ENCODE measurements at places on chromosomes 12 and 14.

DNA sequence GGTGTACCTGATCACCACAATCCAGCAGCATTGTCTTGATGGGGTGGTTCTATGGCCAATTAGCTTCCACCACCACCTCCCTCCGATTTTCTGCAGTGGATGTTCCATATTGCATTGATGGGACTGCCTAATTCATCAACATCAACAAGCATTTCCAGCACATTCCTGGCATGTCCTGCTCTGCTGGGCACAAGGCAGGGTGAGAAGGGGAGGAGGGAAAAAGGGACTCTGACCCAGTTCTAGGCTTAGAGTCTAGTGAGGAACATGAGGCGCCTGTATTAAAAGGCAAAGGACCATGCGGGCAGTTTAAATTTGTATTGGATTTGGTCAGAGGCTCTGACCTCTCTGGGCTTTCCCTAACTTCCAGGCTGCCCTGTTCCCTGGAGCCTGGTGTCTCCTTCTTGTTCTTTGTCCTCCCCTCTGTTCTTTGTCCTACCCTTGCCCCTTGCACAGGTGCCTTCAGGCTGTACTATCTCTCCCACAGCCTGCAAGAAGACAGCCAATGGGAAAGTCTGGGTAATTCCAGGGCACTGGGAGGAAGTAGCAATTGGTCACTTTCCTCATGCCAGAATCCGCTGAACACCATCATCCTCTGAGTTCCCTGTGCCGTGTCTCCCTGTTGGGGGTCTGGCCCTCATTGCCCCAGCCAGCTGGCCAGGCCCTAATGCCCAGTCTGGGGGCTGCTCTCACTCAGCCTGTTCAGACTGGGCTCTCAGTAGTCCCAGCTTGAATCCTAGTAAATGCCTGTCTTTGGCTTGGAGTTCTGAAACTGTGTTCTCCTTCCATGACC, 43.3 kb downstream of the TSPAN11 start:
- DNase-seq = no peak

- no peak for DNase-seq
Observed at GRCh38 chr12:91622037-91622436, 439.4 kb upstream of the DCN start.

- no peak for DNase-seq
Observed at GRCh38 chr12:82437744-82438143, 79.4 kb downstream of the METTL25 start.

DNA sequence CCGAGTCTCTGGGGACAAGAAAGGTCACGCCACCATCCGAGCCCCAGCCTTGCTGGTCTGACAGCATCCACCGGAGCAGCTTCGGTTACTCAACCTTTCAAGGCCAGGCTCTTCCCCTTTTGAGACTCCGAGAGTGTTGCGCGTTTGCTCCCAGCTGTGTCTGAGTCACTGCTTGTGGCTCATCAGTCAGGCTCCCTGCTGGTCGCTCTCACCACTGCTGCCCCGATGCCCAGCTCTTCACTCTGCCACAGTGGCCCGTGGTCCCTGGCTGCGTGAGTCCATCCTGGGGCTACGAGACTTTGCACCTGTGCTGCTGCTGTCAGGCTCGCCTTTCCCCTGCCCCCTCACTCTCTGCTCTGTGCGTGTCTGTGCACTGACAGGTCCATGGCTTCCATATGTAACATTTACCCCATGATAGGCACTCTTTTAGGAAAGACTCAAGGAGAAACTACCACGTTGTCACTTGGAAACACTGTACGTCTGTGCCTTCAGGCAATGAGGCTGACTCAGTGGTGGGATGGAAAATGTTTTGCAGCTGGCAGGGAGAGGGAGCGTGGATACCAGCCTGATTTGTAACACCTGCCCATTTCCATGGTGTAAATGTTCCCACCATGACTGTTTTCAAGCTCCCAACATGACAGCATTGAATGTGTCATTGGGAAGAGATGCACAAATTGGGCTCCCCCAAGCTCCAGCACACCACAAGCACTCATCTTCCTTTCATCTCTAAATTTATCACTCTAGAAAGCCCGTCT, 350.7 kb downstream of the TMEM132D start:
- no peak for DNase-seq

DNA sequence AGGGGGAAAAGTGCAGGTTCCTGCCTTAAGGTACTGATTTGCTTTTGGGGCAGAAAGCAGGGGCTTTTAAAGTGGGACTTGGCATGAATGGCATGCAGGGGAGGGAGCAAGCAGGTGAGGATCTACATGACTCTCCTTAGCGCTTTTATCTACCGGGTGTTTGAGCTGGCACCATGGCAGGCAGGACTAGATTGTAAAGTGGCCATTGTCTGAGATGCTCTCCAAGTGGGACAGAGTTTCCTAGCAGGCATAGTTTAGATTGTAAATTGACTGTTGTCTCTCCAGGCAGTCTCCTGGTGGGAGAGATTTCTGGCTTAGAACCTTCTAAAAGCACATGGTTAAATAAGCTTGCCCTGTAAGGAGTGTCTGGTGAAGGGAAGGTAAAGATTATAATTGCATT, 5.3 kb upstream of the DICER1 start:
- DNase-seq = no peak

- no peak for DNase-seq
Observed at GRCh38 chr12:5648692-5649359, 216.9 kb downstream of the NTF3 start.

GRCh38 chr12:8096281-8096915, 14.3 kb downstream of the NECAP1 start:
- DNase-seq = no peak

- no peak for DNase-seq
Observed at GRCh38 chr14:94062344-94062940, 18.6 kb downstream of the DDX24 start.

DNA sequence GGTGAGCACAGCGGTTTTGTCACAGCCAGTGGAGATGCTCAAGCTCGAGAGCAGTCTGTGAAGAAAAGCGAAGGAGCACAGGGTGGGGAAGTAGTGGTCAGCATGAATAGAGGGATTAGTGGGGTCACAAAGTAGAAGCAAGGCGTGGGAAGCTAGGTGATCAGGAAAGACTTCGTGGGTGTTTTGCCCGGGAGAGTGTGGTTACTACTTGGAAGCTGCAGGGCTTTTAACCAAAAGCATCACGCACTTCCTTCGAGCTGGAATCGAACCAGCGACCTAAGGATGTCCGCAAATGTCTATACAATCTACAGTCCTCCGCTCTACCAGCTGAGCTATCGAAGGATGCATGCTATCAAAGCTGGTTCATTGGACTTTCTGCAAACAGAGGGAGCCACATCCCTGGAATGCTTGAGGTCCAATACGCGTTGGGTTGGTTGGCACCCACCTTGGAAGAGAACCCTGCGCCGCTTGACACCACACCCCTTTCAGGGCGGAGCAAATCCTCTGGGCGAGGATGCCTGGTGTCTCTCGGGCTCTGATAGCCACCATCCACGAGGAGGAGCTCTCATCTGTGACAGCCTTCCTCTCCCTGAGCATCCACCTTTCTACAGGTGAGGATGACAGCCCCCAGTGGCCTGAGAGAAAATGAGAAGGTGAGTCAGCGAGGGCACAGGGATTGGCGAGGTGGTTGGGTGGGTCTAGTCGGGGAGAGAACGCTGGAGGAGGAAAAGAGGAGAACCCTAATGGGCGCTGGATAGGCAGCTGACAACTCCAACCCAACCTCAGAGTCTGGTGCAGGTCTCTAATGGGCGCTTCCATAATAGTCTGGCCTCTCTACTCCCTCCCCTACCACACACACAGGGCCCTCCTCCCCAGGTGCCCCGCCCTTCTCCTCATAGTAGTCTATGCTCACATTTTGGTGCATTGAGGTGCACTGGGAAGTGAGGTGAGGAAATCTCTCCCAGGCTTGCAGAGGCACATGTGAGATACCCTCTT, 16.0 kb upstream of the OR6S1 start:
- DNase-seq = no peak

GRCh38 chr14:41299924-41300323, 306.8 kb upstream of the LRFN5 start:
- no peak for DNase-seq

GRCh38 chr14:61894452-61895077, 132.3 kb downstream of the SNAPC1 start:
- no peak for DNase-seq

DNA sequence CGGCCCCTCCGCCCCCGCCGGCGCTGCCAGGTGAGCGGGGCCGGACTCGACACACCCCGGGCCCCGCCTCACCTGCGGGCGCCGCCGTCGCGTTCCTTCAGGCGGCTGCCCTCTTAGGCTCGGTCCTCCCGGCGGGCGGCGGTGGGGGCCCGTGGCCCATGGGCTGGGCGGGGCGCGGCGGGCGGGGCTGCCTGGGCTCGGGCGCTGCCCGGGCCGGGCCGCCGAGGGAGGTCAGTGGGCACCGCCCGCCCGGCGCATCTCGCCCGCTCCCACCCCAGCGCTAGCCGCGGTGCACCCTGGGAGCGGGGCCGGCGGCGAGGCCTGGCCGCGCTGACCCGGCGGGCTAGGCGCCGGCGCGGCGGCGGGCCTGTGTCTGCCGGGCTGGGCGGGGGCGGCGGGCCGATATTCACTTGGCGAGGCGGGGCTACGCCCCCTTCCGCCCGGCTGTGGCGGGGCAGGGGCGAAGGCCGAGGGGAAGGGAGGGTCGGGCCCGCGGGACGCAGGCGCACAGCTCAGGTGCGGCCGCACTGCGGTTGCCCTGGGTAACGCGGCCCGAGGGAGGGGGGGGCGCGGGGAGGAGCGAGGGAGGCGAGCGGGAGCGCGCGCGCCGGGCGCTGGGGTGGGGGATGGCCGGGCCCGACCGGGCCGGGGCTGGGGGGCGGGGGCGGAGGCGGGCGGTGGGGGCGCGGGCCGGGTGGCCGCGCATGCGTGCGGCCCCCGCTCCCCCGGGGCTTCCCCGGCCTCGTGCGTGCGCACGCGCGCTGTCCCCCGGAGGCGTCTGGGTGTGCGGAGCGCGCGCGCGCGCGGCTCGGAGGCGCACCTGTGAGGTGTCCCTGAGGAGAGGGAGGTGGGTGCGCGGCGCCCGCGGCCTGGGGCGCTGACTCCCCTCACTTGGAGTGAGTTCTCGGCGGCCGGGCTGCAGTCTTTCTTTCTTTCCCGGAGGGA, at the start of the genes CCDC92 and ZNF664:
Gene CCDC92 (minus strand): TSS at position 375 of the 945 bp plus-strand sequence. CDS start 28,526 bp downstream, outside the sequence.
Gene ZNF664 (plus strand): TSS at position 759 of the 945 bp plus-strand sequence. CDS start 38,930 bp downstream, outside the sequence.
- peak; percentile 97 for DNase-seq

DNA sequence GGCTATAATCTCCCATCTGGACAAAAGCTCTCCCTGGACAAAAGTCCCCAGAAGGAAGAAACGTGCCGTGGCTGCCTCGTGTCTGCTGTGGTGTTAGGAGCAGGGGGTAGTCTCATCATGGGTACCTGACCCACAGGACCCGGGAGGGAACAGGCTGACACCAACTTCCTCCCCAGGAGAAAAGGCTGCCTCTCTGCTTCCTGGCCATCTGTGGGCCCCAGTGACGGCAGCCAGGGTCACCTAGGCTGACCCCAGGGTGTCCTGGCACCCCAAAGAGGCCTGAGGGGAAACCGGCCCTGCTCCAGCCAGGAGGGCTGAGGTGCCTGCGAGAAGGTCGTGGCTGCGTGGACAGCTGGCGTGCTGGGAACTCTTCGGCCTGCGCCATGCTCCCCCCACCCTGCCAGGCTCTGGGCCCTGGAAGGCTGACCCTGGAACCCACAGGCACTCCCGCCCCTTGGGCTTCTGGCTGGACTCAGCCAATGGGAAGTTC, 133.9 kb downstream of the RFLNA start:
- DNase-seq = no peak

DNA sequence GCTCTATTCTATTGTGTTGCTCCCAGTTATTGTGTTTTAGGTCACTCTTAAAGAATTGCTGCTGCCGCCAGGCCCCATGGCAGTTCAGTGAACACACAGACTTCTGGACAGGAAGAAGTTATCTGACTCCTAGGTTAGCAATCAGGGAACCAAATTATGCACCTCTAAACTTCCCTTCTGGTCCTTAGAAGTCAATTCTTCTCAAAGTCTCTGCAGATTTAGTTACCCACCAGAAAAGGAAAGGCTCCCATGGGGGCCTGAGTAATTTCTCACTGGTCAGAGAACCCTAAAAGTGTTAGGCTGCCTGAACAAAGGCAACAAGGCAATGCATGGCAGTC, 10.0 kb downstream of the EMP1 start:
- no peak for DNase-seq

GRCh38 chr12:112965643-112966042, 12.7 kb upstream of the OAS2 start:
- DNase-seq = no peak

- no peak for DNase-seq
Observed at GRCh38 chr12:31880340-31880739, 78.9 kb upstream of the RESF1 start.

- no peak for DNase-seq
Observed at GRCh38 chr12:92342574-92342973, 196.9 kb upstream of the BTG1 start.

DNA sequence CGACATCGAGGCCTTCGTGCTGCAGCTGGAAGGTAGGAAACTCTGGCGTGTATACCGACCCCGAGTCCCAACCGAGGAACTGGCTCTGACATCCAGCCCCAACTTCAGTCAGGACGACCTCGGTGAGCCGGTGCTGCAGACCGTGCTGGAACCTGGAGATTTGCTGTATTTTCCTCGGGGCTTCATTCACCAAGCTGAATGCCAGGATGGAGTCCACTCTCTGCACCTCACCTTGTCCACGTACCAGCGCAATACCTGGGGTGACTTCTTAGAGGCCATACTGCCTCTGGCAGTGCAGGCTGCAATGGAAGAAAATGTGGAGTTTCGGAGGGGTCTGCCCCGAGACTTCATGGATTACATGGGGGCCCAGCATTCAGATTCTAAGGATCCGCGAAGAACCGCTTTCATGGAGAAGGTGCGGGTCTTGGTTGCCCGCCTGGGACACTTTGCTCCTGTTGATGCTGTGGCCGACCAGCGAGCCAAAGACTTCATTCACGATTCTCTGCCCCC, 1.4 kb downstream of the RIOX1 start:
- no peak for DNase-seq

DNA sequence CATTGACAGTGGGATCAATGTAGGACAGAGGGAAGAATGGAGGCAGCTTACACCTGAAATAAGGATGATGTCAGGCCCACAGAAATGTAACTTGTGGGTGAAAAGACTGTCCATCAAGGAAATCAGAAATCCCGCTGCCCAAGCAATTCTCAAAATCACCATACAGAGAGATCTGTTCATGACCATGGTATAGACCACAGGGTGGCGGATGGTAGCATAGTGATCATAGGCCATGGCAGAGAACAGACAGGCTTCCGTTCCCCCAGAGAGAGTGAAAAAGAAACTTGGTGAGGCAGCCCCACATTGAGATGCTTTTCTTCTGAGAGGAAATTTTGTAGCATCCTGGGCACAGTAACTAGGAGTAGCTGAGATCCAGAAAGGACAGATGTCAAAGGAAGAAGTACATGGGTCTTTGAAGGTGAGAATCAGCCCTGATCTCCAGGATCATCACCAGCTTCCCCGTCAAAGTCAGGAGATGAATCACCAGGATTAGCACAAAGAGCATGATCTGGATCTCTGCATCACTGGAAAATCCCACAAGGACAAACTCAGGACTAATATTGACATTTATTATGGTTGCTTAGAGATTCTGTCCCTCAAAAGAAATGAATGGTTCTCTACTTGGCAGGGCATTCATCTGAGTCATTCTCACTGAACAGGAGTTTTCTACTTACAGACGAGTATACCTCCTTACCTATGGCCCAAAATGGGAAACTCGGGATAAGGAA, 5.5 kb upstream of the ZNF641 start:
- DNase-seq = no peak

DNA sequence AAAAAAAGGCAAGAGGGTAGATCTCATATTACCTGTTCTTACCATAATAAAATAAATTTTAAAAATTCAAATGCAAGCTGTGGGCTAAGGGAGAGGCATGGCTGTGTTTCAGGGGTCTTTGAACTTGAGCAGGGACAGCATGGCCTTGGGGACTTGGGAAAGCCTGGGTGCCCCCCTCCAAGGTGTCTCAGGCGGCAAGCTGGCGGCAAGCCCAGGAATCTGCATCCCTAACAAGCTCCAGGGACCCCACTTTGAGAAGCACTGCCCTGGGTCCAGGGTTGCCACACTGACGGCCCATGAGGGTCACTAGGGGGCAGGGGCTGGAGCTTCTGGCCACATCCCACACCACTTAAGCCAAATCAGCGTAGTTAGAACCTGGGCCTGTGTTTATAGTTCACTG, 193.8 kb downstream of the SLC15A4 start:
- DNase-seq = no peak
